Upper lobe of left lung (tissue), 6 donors: ENCODE measurements at places on chromosomes 3 and 15. TPM values are rescaled to one million over a fixed set of nuclear protein-coding genes. Genes with fewer than 3 reads are reported as not detected.

Gene GPR149
- total RNA-seq: not detected

Gene MINAR1
- 0.67 TPM for total RNA-seq

Gene STXBP5L
- total RNA-seq: not detected

Gene RYR3
- under 0.01 TPM for total RNA-seq

Gene CSTA
- 10.5 TPM for total RNA-seq

Gene CCDC39
- total RNA-seq: 18.2 TPM

Gene CFAP100
- total RNA-seq: 55.4 TPM

Gene PP2D1
- not detected for total RNA-seq

Gene MAP1A
- 9.8 TPM for total RNA-seq

Gene ABCC5
- 25.2 TPM for total RNA-seq

Gene PIK3CB
- 39.0 TPM for total RNA-seq

Gene COLQ
- 2.1 TPM for total RNA-seq

Gene SRGAP3
- 26.2 TPM for total RNA-seq

Gene SNURF
- total RNA-seq: 11.4 TPM

Gene SPTBN5
- total RNA-seq: 0.66 TPM

DNA sequence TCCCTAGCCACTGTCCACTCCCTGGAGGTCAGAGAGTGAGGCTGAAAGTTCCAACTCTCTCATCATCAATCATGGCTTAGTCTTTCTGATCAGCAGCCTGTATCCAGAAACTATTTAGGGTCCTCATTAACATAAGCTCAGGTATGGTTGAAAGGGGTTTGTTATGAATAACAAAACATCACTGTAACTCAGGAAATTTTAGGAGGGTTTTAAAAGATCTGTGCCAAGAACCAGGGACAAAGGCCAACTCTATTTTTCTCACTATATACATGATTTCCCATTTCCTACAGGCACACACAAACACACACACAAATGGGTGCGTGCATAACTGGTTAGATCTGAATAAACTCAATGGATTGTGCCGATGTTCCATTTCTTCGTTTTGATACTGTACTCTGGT, 23.6 kb downstream of the STOML1 start:
- H3K4me3 ChIP-seq: no peak overlapping the region
- DNase-seq: no peak
- peaks cover 17% of the 10 kb centered on the region for H3K4me1 ChIP-seq
- H3K36me3 ChIP-seq: no peaks in the 10 kb centered on the region
- H3K27ac ChIP-seq: no peak overlapping the region
- no peaks in the 10 kb centered on the region for H3K27me3 ChIP-seq

DNA sequence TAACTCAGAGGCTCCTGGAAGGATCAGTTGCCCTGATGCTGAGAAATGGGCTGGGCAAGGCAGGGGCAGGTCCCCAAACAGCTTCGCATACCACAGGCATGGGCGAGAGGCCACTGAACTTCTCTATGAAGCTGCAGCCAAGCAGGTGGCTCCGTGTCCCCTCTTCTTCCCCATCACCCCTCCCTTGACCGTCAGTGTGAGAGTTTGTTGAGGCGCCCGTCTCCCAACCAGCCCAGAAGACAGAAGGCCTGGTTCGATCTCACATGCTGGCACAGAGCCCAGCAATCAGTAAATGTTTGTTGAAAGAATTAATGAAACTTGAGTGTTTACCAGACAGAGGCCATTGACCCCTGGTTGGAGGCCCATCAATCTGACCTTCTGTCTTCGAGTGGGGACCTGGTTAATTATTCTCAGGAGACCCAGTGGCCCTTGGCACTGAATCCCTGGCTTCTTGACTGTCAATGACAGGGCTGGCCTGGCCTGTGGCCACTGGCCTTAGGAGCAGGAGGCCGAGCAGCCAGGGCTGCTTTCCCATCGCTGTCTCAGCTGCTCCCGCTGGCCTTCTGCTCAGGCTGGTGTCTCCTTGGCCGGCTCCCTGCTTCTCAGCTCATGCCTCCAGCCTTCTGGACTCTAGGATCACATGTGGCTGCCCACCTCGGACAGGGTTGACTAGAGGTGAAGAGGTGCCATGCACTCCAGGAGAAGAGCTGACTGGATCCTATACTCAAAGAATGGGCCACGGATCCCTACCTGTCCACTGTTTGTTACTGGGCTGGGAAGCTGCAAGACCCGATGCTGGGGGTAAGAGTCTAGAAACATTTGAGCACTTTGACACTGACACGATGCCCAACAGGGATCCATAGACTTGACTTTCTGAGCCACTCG, 113.4 kb downstream of the ASB7 start:
- no peak for DNase-seq
- no peak overlapping the region for H3K4me3 ChIP-seq
- H3K27me3 ChIP-seq: no peaks in the 10 kb centered on the region
- no peaks in the 10 kb centered on the region for H3K36me3 ChIP-seq

DNA sequence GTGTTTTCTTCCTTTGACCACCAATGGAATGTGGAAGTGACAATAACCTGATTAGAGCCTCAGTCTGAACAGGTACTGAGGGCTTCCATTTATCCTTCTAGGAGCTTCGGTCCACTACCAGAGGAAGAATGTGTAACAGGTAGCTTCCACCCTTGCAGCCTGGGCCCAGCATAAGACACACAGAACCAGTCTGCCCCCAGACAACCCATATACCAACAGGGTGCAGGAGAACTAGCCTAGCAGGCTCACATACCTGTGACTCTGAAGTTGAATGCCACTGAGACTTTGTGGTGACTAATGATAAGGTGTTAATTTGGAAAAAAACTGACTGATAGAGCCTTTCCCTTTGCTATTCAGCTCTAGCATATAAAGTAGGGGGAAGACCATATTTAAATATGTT, 166.2 kb downstream of the NEK10 start:
- no peak overlapping the region for H3K27ac ChIP-seq
- no peaks in the 10 kb centered on the region for H3K27me3 ChIP-seq
- no peaks in the 10 kb centered on the region for H3K4me1 ChIP-seq
- no peaks in the 10 kb centered on the region for H3K36me3 ChIP-seq

DNA sequence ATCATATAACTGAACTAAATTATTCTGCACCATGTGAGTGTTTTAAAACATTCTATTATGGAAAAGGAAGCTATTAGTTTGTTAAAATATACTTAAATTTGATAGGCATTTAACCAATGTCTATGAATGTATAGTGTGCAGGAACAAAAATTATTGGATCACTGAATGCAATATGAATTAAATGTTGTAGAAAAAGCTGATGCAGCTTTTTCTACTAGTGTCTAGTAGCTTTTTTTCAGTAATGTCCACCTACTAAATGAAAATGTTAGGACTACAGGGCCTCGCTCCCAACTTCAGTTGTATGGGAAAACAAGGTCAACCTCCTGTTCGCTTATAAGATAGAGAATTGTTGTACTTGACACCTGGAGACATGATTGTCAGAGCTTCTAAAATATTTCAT, 335.0 kb downstream of the MECOM start:
- H3K27me3 ChIP-seq: no peaks in the 10 kb centered on the region
- peaks cover 20% of the 10 kb centered on the region for H3K4me1 ChIP-seq
- H3K36me3 ChIP-seq: no peaks in the 10 kb centered on the region

DNA sequence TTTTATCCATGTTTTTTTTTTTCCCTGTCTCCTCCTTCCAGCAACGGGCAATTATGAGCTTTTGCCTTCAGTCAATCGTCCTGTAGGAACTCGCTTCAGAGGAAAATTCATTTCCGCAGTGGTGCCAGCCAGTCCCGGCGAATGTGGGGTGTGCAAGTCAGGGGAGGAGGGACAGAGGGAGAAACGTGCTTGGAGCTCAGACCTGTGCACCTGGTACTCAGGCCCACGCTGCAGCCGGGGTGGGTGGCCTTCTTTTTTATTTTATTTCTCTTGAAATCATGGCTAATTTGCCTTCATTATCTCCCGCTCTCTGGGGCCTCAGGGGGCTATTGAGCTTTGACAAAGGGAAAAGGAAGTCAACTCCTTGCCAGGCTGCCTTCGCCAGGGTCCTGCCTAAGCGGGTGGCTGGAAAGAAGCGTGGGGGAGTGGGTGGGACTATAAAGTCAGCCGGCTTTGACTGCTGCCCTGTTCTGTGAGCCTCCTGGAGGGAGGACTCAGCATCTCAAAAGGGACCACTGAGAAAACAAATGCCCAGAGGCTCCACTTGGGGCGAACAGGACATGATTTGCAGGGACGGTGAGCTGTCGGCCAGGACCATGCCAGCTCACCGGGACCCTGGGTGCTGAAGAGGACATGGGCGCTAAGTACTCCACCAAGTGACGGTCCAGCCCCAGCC, 5.5 kb downstream of the GRIP2 start:
- no peak overlapping the region for H3K4me3 ChIP-seq
- H3K36me3 ChIP-seq: no peaks in the 10 kb centered on the region

DNA sequence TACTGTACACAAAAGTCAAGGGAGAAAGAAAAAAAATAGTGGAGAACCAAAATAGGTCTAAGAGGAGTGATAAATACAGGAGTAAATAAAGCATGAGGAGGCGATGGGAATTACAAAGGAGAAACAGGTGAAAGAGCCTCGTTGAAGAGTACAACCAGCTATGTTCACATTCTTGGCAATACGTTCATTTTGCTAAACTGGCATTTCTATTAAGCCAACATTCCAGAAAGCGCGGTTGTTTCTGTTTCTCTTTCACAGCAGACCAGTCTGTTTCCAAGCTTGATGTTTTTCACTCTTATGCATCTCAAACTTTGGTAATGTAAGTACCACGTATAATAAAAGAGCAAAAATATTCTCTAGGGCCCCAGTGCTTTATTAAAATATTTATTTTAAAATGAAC, 74.5 kb downstream of the NSUN3 start:
- H3K27ac ChIP-seq: no peak overlapping the region
- DNase-seq: no peak
- no peaks in the 10 kb centered on the region for H3K4me1 ChIP-seq
- no peaks in the 10 kb centered on the region for H3K36me3 ChIP-seq
- no peak overlapping the region for H3K4me3 ChIP-seq
- no peaks in the 10 kb centered on the region for H3K27me3 ChIP-seq

GRCh38 chr15:42171122-42171521, 14.7 kb upstream of the PLA2G4F start:
- no peak for DNase-seq
- H3K4me3 ChIP-seq: no peak overlapping the region
- no peaks in the 10 kb centered on the region for H3K27me3 ChIP-seq
- peaks cover 18% of the 10 kb centered on the region for H3K4me1 ChIP-seq
- peak overlapping the region; percentile 8 for H3K27ac ChIP-seq

DNA sequence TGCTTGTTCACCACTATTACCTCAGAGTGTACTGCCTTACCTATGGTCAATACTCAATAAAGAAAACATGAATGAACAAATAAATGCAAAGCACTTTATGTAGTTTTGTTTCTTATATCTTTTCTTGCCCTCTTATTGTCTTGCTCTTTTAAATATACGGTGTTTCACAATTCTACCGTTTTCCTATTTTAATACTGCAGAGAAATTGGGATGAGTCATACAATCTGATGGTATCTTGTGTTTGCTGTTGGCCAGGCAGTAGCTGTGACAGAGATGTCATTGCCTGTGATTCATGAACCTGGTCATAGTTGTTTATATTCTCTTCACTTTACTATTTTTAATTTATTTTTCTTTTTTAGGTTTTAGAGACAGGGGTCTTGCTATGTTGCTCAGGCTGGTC, 48.3 kb downstream of the SERP1 start:
- no peak overlapping the region for H3K27ac ChIP-seq
- DNase-seq: no peak
- no peaks in the 10 kb centered on the region for H3K27me3 ChIP-seq
- no peaks in the 10 kb centered on the region for H3K4me1 ChIP-seq
- no peak overlapping the region for H3K4me3 ChIP-seq
- H3K36me3 ChIP-seq: no peaks in the 10 kb centered on the region

GRCh38 chr3:16173283-16174025, 1.0 kb upstream of the GALNT15 start:
- no peaks in the 10 kb centered on the region for H3K27me3 ChIP-seq
- no peak overlapping the region for H3K4me3 ChIP-seq
- H3K36me3 ChIP-seq: no peaks in the 10 kb centered on the region
- H3K4me1 ChIP-seq: peaks cover 20% of the 10 kb centered on the region
- no peak overlapping the region for H3K27ac ChIP-seq

DNA sequence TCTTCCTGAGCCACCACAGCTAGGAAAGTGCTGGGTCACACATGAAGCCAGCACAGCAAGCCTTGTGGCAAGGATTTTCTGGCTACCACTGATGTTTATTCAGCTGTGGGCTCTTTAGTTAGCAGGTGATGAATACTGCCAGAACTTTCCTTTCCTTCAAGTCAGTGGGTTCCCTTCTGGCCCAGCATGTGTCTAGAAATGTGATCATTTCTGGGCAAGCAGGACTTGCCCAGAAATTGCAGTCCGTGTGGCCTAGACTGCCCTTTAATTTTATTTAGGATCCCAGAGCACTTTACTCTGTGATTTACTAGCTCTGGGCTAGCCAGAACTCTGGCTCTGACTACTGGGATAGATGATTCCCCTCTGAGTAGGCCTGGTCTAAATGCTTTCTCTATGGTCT, 397.5 kb downstream of the ZIC4 start:
- H3K36me3 ChIP-seq: no peaks in the 10 kb centered on the region
- H3K27ac ChIP-seq: no peak overlapping the region
- no peaks in the 10 kb centered on the region for H3K27me3 ChIP-seq
- no peaks in the 10 kb centered on the region for H3K4me1 ChIP-seq
- DNase-seq: no peak
- no peak overlapping the region for H3K4me3 ChIP-seq

- no peaks in the 10 kb centered on the region for H3K27me3 ChIP-seq
- no peaks in the 10 kb centered on the region for H3K36me3 ChIP-seq
- peak; percentile 93 for DNase-seq
Measured at GRCh38 chr3:196639483-196640296, at the start of gene NRROS. NRROS (plus strand) TSS chr3:196639694; CDS start chr3:196654540, 14,846 bp downstream.

GRCh38 chr3:86245360-86245759, 745.6 kb downstream of the VGLL3 start:
- no peaks in the 10 kb centered on the region for H3K27me3 ChIP-seq
- no peaks in the 10 kb centered on the region for H3K36me3 ChIP-seq
- H3K27ac ChIP-seq: no peak overlapping the region
- H3K4me3 ChIP-seq: no peak overlapping the region
- H3K4me1 ChIP-seq: no peaks in the 10 kb centered on the region

GRCh38 chr3:116848248-116848829, 138.8 kb downstream of the TUSC7 start:
- H3K27me3 ChIP-seq: no peaks in the 10 kb centered on the region
- H3K4me1 ChIP-seq: no peaks in the 10 kb centered on the region

GRCh38 chr3:156617145-156617544, 57.2 kb upstream of the TIPARP start:
- H3K27ac ChIP-seq: no peak overlapping the region
- H3K36me3 ChIP-seq: no peaks in the 10 kb centered on the region
- H3K4me3 ChIP-seq: no peak overlapping the region
- no peaks in the 10 kb centered on the region for H3K4me1 ChIP-seq
- DNase-seq: no peak
- no peaks in the 10 kb centered on the region for H3K27me3 ChIP-seq

DNA sequence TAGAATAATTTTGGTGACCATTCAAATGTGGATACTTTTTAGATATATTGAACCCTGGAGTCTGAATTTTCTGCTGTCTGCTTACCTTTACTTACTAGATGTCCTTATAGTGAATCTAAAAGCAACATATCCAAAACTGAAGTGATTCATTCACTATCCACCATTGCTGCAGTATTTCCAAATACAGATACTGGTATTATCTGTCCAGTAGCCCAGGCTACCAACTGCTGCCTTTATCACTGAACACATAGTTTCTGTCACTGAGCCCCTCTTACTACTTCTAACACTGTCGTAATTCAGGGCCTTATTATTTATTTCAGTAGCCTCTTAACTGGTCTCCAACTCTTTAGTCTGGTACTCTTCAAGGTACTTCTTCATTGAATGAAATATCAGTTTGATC, 49.2 kb downstream of the SLMAP start:
- peaks cover 35% of the 10 kb centered on the region for H3K4me1 ChIP-seq
- H3K27ac ChIP-seq: no peak overlapping the region
- H3K4me3 ChIP-seq: no peak overlapping the region
- no peaks in the 10 kb centered on the region for H3K36me3 ChIP-seq
